ENCODE measurements at places on chromosomes 5 and 9. TPM values are rescaled to one million over a fixed set of nuclear protein-coding genes. Genes with fewer than 3 reads are reported as not detected.

Gene MAN1B1
- total RNA-seq = 38.3 TPM

Gene NCS1
- 47.6 TPM for total RNA-seq

Gene ADAMTSL1
- total RNA-seq = 31.5 TPM

Gene OGN
- total RNA-seq = 1,092 TPM

Gene UBLCP1
- total RNA-seq = 32.7 TPM

Gene MYMK
- total RNA-seq = not detected

Gene NPR3
- 41.0 TPM for total RNA-seq

Gene SPATA31C1
- 0.20 TPM for total RNA-seq

Gene BRINP1
- total RNA-seq = 47.2 TPM

Gene SERF1A
- 3.7 TPM for total RNA-seq

Gene MSX2
- total RNA-seq = 2.6 TPM

Gene RELL2
- total RNA-seq = 7.3 TPM

Gene GAS1
- 26.1 TPM for total RNA-seq

Gene FCN1
- 13.8 TPM for total RNA-seq

Gene CARD6
- 6.8 TPM for total RNA-seq

Gene NIPAL4
- 1.3 TPM for total RNA-seq

Gene AQP7
- total RNA-seq = 0.33 TPM

Gene TAF11L5
- not detected for total RNA-seq

Gene ARHGAP26
- 22.7 TPM for total RNA-seq

Gene PDE4D
- total RNA-seq = 51.4 TPM

Gene LCN12
- total RNA-seq = 4.1 TPM

Gene ADRB2
- 5.0 TPM for total RNA-seq

Gene SPATA6L
- 7.9 TPM for total RNA-seq

Gene KCNT1
- total RNA-seq = 14.7 TPM

Gene FKTN
- total RNA-seq = 37.7 TPM

Gene FOCAD
- 189 TPM for total RNA-seq

Gene WNT8A
- total RNA-seq = not detected

Gene CDC20B
- 1.9 TPM for total RNA-seq

Gene GRIN3A
- 8.5 TPM for total RNA-seq
